T-helper 2 cell treated with Interferon-gamma antibody and Interleukin-4, amounts not matched to agents 100 ng/mL and 5 ng/mL, for 36 hours (primary cell): ENCODE measurements at places on chromosomes 13 and 19. TPM values are rescaled to one million over a fixed set of nuclear protein-coding genes. Genes with fewer than 3 reads are reported as not detected.

Gene CGB2
- not detected in 2 replicates for total RNA-seq

Gene KLC3
- total RNA-seq, result not detected in 2 replicates

Gene EEF2
- 1,722 and 1,742 TPM in 2 replicates for total RNA-seq

Gene WDR87
- total RNA-seq, result not detected in 2 replicates

Gene B3GNT8
- total RNA-seq, result 2.4 and 2.8 TPM in 2 replicates

Gene CGB1
- not detected in 2 replicates for total RNA-seq

Gene LILRA1
- not detected in 2 replicates for total RNA-seq

Gene KLHL1
- not detected in 2 replicates for total RNA-seq

Gene ZNF564
- total RNA-seq, result 10.1 and 12.1 TPM in 2 replicates

Gene TRMT1
- total RNA-seq, result 68.0 TPM in 2 replicates

Gene PNMA8B
- total RNA-seq, result not detected in 2 replicates

Gene PSG3
- total RNA-seq, result not detected in 2 replicates

Gene WTIP
- 0.64 and 0.91 TPM in 2 replicates for total RNA-seq

Gene TEKTIP1
- 4.5 TPM in 2 replicates for total RNA-seq

Gene ZIC2
- total RNA-seq, result not detected in 2 replicates

Gene TINCR
- total RNA-seq, result 0.23 and 0.39 TPM in 2 replicates

Gene SYMPK
- total RNA-seq, result 99.9 and 106 TPM in 2 replicates

Gene ANGPTL8
- total RNA-seq, result not detected in 2 replicates

Gene CGB8
- not detected in 2 replicates for total RNA-seq

Gene RNF225
- 0.27 and 0.61 TPM in 2 replicates for total RNA-seq

Gene CPB2
- not detected in 2 replicates for total RNA-seq

Gene TIMM44
- total RNA-seq, result 60.6 and 65.9 TPM in 2 replicates

Gene DZIP1
- total RNA-seq, result 0.11 and 0.39 TPM in 2 replicates

Gene LILRB2
- total RNA-seq, result not detected in 2 replicates

Gene CAPS
- 10.6 and 12.9 TPM in 2 replicates for total RNA-seq

Gene GRIN3B
- total RNA-seq, result not detected in 2 replicates

Gene C1QTNF9
- not detected in 2 replicates for total RNA-seq

Gene FGF21
- total RNA-seq, result not detected in 2 replicates

Gene OR7A5
- total RNA-seq, result not detected in 2 replicates

Gene SMIM44
- total RNA-seq, result not detected in 2 replicates

Gene SULT2B1
- total RNA-seq, result 0.16 TPM in 1 of 2 replicates, not detected in the other

Gene FXYD1
- total RNA-seq, result 0.23 and 0.70 TPM in 2 replicates

Gene PRTN3
- not detected in 2 replicates for total RNA-seq

Gene PSG1
- not detected in 2 replicates for total RNA-seq

Gene SKA3
- total RNA-seq, result 39.4 and 44.0 TPM in 2 replicates

Gene PRR22
- 4.5 TPM in 2 replicates for total RNA-seq

Gene CCDC194
- 3.4 and 4.0 TPM in 2 replicates for total RNA-seq

Gene ZNF429
- 5.5 and 6.5 TPM in 2 replicates for total RNA-seq

Gene CYP4F2
- total RNA-seq, result not detected in 2 replicates

Gene SOX1
- total RNA-seq, result not detected in 2 replicates

Gene LRRC25
- not detected in 2 replicates for total RNA-seq

Gene CRLF1
- total RNA-seq, result not detected in 2 replicates

Gene PCDH8
- 1.2 and 1.3 TPM in 2 replicates for total RNA-seq

Gene ZNF66
- 12.1 and 14.0 TPM in 2 replicates for total RNA-seq

Gene TSSK6
- 3.0 and 3.3 TPM in 2 replicates for total RNA-seq

Gene EBI3
- total RNA-seq, result 2.6 and 2.8 TPM in 2 replicates

Gene MBD3L2
- total RNA-seq, result not detected in 2 replicates

Gene C19orf81
- total RNA-seq, result 0.59 TPM in 1 of 2 replicates, not detected in the other

Gene USE1
- total RNA-seq, result 25.3 and 27.5 TPM in 2 replicates

Gene ZNF90
- total RNA-seq, result 4.6 and 5.2 TPM in 2 replicates

Gene ELOF1
- 57.1 and 58.5 TPM in 2 replicates for total RNA-seq

Gene SLC8A2
- 0.07 and 0.39 TPM in 2 replicates for total RNA-seq

Gene CCDC169
- 0.32 TPM in 1 of 2 replicates, not detected in the other for total RNA-seq

Gene VSTM1
- total RNA-seq, result not detected in 2 replicates
